Spleen (tissue), 13 donors: ENCODE measurements at places on chromosomes 5 and 9.

GRCh38 chr9:6133346-6134063 is 82.1 kb upstream of the IL33 start:
- H3K4me1 ChIP-seq: no peaks in the 10 kb centered on the region
- H3K27me3 ChIP-seq: no peaks in the 10 kb centered on the region
- H3K36me3 ChIP-seq: no peaks in the 10 kb centered on the region
- no peak overlapping the region for H3K4me3 ChIP-seq
- DNase-seq: no peak

DNA sequence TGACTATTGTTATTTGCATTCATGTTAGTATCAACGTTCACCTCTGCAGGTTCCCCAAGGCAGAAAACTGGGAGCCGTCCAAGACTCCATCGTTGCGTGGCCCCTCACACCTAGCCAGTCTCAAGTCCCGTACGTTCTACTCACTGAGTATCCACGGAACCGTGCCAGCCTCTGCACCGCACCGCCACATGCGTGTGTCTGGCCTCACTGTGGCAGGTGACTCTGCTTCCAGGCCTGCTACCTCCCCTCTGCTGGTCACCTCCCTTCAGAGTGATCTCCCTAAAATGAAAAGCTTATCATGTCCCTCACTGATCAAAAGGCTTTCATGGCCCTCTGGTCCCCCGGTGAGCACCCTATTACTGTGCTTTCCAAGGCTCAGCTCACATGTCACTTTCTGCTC is 108.1 kb downstream of the GABBR2 start:
- no peak overlapping the region for H3K4me3 ChIP-seq
- H3K27ac ChIP-seq: no peak overlapping the region
- no peaks in the 10 kb centered on the region for H3K27me3 ChIP-seq

GRCh38 chr9:85224729-85225128 is 517.0 kb downstream of the AGTPBP1 start:
- no peak overlapping the region for H3K27ac ChIP-seq
- no peak for DNase-seq
- no peaks in the 10 kb centered on the region for H3K27me3 ChIP-seq
- H3K4me1 ChIP-seq: no peaks in the 10 kb centered on the region

DNA sequence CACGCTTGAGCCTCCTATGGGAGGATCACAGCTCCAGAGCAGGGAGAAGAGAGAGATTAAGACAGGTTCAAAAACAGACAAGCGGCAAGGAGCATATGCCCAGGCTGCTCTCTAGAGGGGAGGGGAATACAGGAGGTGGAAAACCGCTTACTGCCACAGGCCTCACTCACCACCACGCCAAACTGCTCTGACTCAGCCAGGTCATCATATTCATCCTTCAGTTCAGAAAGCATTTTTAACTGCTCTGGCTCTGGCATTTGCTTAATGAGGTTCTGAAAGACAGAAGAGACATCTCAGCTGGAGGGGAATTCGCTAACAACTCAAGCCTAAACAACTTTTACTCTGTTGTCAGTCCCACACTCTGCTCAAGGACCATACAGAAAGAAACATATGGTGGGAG is 40.1 kb downstream of the PCDHGC5 start:
- no peak for DNase-seq
- no peak overlapping the region for H3K4me3 ChIP-seq
- no peaks in the 10 kb centered on the region for H3K36me3 ChIP-seq
- peaks cover 21% of the 10 kb centered on the region for H3K4me1 ChIP-seq
- H3K27ac ChIP-seq: peak overlapping the region; percentile 42

- no peak for DNase-seq
- no peak overlapping the region for H3K4me3 ChIP-seq
- H3K4me1 ChIP-seq: no peaks in the 10 kb centered on the region
These were observed 57.2 kb upstream of the LRRTM2 start for GRCh38 chr5:138932171-138932810.

- no peak for DNase-seq
- no peaks in the 10 kb centered on the region for H3K4me1 ChIP-seq
- H3K27me3 ChIP-seq: no peaks in the 10 kb centered on the region
- H3K36me3 ChIP-seq: peaks cover 69% of the 10 kb centered on the region
- no peak overlapping the region for H3K4me3 ChIP-seq
- H3K27ac ChIP-seq: no peak overlapping the region
These were observed 21.5 kb downstream of the MELK start for GRCh38 chr9:36594213-36594612.

- H3K27ac ChIP-seq: no peak overlapping the region
- no peak for DNase-seq
- no peaks in the 10 kb centered on the region for H3K4me1 ChIP-seq
- H3K4me3 ChIP-seq: no peak overlapping the region
- no peaks in the 10 kb centered on the region for H3K36me3 ChIP-seq
These were observed 292.5 kb downstream of the MARCHF11 start for GRCh38 chr5:15887093-15887492.

GRCh38 chr5:69492391-69492922 is at the start of gene OCLN:
OCLN (plus strand) TSS chr5:69492790; CDS start chr5:69504245, 11,455 bp downstream.
- DNase-seq: peak; percentile 77
- H3K27me3 ChIP-seq: peaks cover 18% of the 10 kb centered on the region
- H3K36me3 ChIP-seq: no peaks in the 10 kb centered on the region
- peak within 1 kb of the TSS; percentile 45 for H3K4me3 ChIP-seq
- peaks cover 33% of the 10 kb centered on the region for H3K4me1 ChIP-seq
- H3K27ac ChIP-seq: no peak within 1 kb of the TSS

DNA sequence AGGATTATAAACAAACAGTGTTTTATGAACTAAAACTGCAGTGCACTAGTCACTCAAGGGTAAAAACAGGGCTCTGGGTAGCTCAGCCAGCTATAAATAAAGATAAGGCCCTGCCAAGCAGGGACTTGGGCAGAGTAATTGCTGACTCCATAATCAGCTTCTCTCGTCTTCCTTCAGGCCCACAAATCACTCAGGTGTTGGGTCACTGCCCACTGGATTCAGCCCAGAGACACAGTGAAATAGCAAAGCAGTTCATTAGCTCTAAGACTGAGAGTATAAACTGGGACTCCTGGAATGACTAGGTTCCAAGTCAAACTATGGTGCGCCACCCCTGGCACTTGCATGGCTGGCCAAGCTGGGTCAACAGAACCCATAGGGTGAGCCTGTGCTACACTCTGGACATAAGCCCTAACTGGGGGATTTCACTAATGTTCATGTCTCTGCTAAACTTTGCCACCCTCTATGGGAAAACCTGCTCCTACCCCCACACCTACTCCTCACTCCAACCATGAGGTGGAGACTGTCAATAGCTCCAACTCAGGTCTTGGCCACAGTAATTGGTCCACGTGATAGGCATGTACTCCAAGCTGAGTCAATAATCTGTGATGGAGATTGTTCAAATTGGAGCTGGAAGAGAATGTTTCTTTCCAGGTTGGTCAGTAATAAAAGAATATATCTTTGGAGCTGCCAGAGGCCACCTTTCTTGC is 158.5 kb downstream of the SLIT3 start:
- no peak overlapping the region for H3K27ac ChIP-seq
- no peak for DNase-seq
- H3K36me3 ChIP-seq: no peaks in the 10 kb centered on the region
- H3K27me3 ChIP-seq: no peaks in the 10 kb centered on the region
- no peak overlapping the region for H3K4me3 ChIP-seq

DNA sequence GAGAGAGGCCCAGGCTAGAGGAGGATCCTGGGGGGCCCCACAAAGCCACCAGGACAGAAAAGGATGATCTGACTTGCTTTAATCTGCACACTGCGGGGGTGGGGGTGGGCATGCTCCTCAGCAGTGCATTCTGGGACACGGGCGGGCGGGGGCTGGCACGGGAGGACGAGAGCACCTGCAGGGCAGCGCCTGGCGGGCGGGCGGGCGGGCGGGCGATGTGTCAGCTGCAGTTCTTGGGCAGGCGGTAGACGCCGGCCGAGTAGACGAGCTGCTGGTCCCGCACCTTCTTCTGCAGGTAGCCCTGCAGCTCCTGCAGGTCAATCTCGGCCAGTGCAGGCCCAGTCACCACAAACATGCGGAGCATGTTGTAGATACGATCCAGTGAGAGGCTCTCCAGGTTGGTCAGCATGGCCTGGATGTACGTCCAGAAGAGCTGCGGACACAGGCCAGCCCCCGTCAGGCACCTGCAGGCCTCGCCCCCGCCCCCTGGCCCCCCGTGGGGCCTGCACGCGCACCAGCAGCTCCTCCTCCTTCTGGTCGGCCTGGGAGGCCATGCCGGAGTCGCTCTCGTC is 3.0 kb upstream of the TMEM210 start:
- H3K36me3 ChIP-seq: peaks cover 21% of the 10 kb centered on the region
- H3K27ac ChIP-seq: no peak overlapping the region
- no peaks in the 10 kb centered on the region for H3K4me1 ChIP-seq
- no peak overlapping the region for H3K4me3 ChIP-seq
- no peak for DNase-seq

DNA sequence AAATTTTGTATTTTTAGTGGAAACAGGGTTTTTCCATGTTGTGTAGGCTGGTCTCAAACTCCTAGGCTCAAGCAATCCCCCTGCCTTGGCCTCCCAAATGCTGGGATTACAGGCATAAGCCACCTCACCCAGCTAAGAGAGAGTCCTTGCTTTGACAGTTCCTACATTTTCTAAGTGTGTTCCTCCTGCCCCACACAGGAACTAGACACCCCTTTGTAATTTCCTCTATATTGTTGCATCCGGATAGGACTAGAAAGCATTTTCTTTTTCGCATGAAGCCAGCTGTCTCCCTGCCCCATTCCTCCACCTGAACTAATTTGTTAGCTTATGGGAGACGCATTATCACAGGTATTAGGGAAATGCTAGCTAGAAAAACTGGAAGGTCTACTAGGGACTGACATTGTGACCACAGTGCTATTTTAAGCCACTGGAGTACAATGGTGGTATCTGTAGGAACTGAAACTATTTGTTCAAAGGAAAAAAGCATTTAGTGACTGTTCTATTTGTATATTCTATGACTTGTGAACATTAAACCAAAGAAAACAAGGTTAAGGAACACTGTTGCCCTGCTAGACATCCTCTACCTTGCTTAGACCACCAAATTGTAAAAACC is 214.1 kb downstream of the SMARCA2 start:
- DNase-seq: no peak
- peak overlapping the region; percentile 19 for H3K27ac ChIP-seq
- H3K27me3 ChIP-seq: no peaks in the 10 kb centered on the region
- H3K36me3 ChIP-seq: no peaks in the 10 kb centered on the region

DNA sequence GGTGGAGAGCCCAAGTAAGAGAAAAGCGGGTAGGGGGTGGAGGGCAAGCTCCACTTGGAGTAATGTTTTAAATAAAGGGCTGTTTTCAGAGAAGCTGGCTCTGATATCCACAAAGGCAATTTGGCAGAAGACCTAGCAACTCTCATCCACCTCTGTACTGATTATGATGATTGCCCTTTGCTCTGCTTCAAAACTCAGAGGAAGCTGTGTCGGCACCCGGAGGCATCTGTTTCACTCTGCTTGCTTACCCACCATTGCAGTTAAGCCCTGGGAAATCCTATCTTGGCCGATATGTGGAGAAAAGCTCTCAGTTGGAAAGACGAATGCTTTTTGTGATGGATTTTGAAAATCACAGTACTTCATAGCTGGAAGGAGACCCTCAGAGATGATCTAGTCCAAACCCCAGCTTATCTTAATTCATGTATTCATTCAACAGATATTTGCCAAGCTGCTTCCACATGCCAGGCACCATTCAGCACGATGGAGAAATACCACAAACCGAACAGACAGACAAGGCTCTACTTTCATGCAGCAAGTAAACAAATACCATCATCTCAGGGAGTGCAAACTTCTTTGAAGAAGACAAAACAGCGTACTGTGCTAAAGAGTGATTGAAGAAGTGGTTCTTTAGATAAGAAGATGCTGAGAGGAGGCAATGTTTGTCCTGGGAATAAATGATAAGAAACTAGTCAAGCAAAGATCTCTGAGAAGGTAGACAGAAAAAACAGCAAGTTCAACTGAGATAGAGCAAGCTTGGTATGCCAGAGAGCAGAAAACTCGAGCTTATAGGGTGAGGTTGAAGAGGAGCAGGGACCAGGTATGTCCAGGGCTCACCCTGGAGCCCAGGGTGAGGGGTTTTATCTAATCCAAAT is 140.4 kb upstream of the SPDL1 start:
- no peak for DNase-seq
- H3K4me3 ChIP-seq: no peak overlapping the region
- H3K36me3 ChIP-seq: no peaks in the 10 kb centered on the region
- no peaks in the 10 kb centered on the region for H3K4me1 ChIP-seq
- H3K27me3 ChIP-seq: no peaks in the 10 kb centered on the region

DNA sequence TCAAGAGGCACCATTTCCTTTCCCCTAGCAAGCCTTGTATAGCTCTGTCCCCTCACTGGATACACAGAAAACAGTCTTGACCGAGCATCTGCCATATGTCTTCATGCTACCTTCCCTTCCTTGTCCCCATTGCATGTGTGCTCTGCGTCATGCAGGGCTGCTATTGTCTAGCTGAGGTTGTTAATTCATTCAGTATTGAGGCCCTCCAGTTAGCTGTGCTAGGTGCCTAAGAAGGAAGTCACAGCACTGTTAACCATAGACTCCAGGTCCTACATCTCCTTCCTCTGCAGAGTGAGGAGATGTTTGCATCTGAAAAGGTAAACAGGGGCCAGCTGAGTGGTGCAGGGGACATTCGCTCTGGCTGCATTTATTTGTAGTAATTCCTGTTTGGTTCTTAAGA is 48.2 kb downstream of the SLC1A3 start:
- DNase-seq: no peak
- H3K36me3 ChIP-seq: no peaks in the 10 kb centered on the region
- no peak overlapping the region for H3K4me3 ChIP-seq
- no peaks in the 10 kb centered on the region for H3K27me3 ChIP-seq
- peak overlapping the region; percentile 32 for H3K27ac ChIP-seq
- no peaks in the 10 kb centered on the region for H3K4me1 ChIP-seq

GRCh38 chr5:172906436-172906835 is 52.8 kb upstream of the RPL26L1 start:
- peaks cover 41% of the 10 kb centered on the region for H3K4me1 ChIP-seq
- H3K36me3 ChIP-seq: no peaks in the 10 kb centered on the region
- H3K27me3 ChIP-seq: no peaks in the 10 kb centered on the region
- DNase-seq: no peak
- no peak overlapping the region for H3K27ac ChIP-seq

GRCh38 chr9:117839862-117840261 is 135.7 kb downstream of the TLR4 start:
- no peaks in the 10 kb centered on the region for H3K4me1 ChIP-seq
- no peak overlapping the region for H3K4me3 ChIP-seq
- H3K36me3 ChIP-seq: no peaks in the 10 kb centered on the region
- DNase-seq: no peak
- no peak overlapping the region for H3K27ac ChIP-seq

DNA sequence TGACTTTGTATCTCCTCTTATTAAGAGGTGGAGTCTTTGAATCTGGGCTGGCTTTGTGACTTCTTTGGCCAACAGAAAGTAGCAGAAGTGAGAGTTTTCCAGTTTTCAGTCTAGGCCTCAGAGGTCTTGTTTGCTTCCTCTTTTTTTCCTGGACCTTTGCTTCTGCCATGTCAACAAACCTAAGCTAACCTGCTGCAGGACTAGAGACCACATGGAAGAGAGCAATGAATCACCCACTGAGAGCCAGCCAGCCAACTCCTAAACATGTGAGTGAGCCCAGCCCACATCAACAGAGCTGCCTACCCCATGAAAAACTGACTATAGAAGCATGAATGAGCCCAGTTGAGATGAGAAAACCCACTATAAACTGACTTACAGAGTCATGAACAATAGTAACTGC is 29.9 kb downstream of the MRPL22 start:
- H3K36me3 ChIP-seq: no peaks in the 10 kb centered on the region
- H3K4me3 ChIP-seq: no peak overlapping the region
- H3K4me1 ChIP-seq: peaks cover 3% of the 10 kb centered on the region
- H3K27ac ChIP-seq: no peak overlapping the region

GRCh38 chr9:79127661-79128060 is 444.1 kb upstream of the TLE4 start:
- H3K4me1 ChIP-seq: no peaks in the 10 kb centered on the region
- H3K36me3 ChIP-seq: no peaks in the 10 kb centered on the region
- no peak overlapping the region for H3K4me3 ChIP-seq
- no peak overlapping the region for H3K27ac ChIP-seq

- H3K4me1 ChIP-seq: peaks cover 5% of the 10 kb centered on the region
- no peaks in the 10 kb centered on the region for H3K36me3 ChIP-seq
- no peaks in the 10 kb centered on the region for H3K27me3 ChIP-seq
- peak overlapping the region; percentile 24 for H3K27ac ChIP-seq
- DNase-seq: peak; percentile 68
These were observed 76.4 kb upstream of the RARS1 start for GRCh38 chr5:168409591-168410458.
